ENCODE measurements at places on chromosomes 3 and 15. TPM values are rescaled to one million over a fixed set of nuclear protein-coding genes. Genes with fewer than 3 reads are reported as not detected.

GRCh38 chr3:193021506-193022010 is 103.9 kb upstream of the MB21D2 start:
- no peak for ATAC-seq

GRCh38 chr15:85000937-85001336 is 19.3 kb downstream of the PDE8A start:
- no peak for ATAC-seq

DNA sequence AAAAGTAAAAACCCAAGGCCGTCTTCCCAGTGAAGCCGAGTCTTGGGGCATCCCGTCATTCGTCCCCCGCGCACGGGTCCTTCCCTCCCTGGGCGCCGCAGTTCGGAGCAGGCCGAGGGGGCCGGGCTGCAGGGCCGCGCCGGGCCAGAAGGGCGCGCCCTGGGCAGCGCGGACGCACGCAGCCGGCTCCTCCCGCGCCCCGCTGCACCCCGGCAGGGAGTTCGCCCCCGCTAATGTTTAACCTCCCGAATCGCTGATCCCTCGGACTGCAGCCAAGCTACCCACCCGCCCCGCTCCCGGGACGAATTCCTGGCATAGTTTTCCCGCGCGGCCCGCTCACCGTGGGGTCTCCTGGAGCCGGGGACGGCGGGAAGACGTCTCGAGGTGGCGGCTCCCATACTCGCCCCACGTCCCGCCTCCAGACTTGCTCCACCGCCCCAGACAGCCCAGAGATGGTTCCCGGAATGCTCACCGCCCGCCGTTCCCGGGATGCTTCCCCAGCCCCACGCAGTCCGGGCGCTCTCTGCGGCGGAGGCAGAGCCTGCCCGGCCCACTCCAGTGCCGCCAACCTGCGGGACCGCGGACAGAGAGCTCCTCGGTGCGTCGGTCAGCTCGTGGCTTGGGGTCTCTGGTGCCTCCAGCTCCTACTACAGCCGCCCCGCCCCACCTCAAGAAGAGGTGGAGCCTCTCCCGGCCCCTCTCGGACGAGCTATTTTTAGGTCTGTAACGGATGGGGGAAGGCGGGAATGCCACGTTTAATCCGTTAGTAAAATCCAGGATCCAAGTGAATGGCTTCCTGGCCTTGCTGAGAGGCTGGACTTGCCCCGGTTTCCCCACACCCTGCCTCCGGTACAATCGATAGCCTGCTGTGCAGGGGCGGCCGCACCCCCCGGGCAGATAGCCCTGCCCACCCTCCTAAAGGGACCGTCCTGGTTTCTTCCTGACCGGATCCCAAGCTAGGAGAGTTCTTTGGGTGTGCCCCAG is at the start of gene DZIP1L:
Gene DZIP1L, minus strand, starts transcription at position 621 of the 984 bp plus-strand sequence. CDS start 11,637 bp downstream, outside the sequence.
- ATAC-seq = peak; percentile 79

DNA sequence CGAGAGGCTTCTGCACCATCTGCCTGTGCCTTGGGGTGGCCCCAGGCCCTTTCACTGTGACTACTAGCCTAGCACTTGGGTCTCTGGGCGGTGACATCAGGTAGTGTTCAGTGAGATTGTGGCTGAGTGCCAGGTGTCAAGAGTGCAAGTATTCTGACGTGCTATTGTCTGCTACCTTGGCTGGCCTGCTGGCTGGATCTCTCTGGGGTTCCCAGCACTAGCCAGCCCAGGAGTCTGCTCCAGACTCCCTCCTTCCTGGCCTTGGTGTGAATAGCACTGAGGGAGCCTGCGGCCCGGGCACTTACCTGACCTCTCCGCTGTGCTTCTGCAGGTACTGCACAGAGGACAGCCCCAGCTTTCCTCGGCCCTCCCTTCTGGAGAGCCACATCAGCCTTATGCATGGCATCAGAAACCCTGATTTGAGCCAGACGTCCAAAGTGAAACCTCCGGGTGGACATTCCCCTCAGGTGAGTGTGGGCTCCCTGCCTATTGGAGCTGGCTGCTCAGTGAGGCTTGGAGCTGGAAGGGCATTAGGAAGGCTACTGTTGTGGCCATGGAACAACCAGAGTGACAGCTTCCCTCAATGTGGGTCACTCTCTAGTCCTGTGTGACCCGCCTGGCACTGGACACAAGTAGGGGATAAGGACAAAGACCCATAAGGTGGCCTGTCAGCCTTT is 17.5 kb upstream of the ALPK3 start:
- no peak for ATAC-seq

DNA sequence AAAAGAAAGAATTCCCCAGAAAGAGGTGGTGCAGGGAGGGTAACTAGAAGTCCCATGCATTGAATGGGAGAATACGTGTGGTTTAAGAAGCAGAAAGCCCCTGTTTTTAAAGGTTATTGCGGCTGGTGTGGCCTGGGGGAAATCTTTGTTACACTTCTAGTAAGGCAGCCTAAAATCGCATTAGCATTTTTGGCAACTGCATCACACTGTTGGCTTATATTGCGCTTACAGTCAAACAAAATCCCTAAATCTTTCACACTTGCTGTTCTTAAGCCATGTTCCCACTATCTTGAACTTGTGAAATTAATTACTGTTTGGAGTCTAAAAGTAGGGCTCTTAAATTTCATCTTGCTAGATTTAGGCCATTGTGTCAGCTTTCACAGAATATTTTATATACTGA is 66.0 kb upstream of the GOLIM4 start:
- peak; percentile 19 for ATAC-seq

KCNAB1 gene
- 4.4 TPM for total RNA-seq

DNA sequence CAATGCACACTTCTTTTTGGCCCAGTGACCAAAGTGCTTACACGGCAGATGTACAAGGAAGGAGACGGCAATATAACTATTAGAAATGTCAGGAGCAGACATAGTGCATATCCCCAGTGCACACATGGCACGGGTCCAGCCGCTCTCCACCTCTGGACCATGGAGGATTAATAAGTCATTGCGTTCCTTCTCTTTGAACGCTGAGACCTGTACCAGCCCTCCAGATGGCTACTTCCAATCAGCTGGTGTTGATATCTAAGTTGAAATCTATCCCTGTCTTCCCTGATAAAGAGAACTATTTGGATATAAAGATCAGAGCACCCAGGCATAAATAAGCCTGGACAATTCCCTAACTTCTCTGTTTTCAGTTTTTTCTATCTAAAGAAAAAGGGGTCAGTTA is 212.5 kb downstream of the CADPS start:
- no peak for ATAC-seq

DNA sequence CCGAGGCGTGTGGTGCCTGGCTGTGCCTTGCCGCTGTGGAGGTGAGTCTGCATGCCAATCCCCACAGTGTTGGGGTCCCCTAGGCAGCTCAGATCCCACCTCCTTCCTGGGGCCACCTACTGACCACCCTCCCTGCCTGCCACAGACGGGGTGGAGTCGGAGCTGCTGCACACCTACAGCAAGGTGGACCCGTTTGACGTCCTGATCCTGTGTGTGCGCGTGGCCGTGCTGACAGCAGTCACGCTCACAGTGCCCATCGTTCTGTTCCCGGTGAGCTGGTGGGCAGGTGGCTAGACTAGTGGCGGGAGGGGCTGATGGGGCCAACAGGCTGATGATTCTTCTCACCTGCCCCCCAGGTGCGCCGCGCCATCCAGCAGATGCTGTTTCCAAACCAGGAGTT is 13.4 kb downstream of the SLC38A3 start:
- no peak for ATAC-seq

SFMBT1 gene
- total RNA-seq = 7.7 TPM

DNA sequence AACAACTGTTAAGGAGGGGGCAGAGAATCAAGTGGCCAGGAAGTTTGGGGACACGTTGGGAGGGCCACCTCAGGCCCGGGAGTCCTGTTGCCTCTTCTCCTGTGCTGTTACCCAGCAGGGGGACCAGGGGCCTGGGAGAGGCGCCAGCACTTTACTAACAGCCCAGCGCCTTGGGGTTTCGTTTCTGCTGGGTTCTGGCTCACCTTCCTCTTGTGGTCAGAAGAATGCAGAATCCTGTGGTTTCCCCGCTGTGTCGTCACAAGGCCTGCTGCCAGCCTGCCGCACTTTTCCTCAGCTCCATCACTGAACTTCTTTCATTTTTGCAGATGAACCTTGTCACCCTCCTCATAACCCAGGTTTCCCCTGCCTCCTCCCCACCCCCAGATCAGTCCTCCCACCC is 67.7 kb downstream of the SLC30A4 start:
- ATAC-seq = no peak

DUOXA2 gene
- total RNA-seq = 0.05 TPM

DNA sequence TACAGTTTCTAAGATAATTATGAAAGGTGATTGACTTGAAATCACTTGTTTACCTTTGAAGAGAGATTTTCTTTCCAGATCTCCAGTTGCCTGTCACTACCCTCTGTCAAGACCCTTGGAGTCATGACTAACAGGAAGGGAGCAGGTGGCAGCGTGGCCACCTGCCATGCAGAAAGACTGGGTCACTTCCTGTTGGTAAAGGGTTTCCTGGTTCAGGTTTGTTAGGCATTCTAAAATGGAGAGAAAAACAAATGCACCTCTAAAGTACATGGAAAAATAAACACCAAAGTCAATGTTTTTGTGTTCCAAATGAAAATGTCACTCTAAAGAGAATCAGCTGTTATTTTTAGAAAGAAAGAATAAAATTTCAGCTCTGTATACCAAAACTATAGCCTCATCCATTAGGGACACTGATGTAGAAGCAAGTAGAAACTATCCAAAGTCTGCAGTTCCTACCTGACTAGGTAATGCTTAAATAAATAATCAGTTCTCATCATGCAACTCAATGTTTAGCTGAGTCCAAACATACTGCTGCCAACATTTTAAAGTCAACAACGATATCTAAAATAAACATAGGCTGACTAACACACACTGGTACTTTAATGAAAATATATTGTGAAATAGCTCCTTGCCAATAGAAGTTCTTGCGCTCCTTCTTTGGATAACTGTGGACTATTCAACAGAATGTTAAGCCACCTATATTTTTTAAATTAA is 23.9 kb upstream of the TM4SF1 start:
- no peak for ATAC-seq

DNA sequence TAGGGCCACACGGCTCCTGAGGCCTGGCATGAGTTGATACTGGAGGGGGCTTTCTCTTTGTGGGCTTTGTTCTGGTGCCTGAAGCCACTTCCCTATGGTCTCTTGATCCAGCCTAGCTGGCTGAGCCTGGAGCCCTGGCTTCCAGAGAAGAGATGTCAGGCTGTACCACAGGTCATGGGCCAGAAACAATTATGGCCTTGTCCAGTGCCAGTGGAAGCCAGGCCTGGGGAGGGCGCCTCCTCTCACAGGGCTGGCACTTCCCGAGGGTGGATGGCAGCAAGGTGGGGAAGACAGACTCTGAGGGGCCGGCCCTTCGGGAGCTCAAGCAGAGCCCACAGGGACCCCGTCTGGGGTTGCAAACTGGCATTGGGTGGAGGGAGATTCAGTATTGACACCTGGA is 34.9 kb upstream of the ACAD9 start:
- no peak for ATAC-seq

- ATAC-seq = no peak
Measured at GRCh38 chr15:94174399-94174802, 57.0 kb upstream of the MCTP2 start.

SLC9C1 gene
- not detected for total RNA-seq

DNA sequence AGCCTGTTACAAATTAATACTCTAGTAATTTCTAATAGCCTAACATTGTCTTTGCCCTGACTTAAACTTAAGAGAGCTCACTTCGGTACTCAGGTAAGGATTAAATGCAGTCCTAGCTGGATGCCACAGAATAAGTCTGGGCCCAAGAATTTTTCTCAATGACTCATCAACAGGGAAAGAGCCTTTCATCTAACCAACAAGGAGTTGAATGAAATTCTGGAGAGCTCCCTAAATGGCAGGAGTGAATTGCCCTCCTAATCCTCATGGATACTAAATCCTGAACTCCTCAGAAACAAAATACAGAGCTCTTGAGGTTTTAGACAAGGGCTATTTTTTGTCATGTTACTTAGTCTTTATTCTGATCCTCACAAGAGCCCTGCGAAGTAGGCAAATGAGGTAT is 159.5 kb downstream of the PLCH1 start:
- no peak for ATAC-seq

SLC12A6 gene
- 20.1 TPM for total RNA-seq

DNA sequence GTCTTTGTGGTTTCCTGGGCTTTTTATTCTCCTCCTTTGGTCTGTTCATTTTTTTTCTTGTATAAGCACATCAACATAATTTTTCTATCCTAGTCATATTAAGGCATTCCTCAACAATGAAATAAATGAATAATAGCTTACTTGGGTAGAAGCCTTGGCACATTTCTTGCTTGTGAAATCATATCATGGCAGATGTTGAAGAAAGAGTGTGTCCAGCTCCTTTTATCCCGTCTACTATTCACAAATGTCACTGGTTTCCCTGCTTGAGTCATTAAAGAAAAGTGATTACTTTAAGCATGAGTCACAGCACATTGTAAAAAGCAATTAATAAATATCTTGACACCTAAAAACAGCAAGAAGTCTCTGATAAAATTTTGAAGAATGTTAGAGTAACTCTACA is 42.1 kb downstream of the MINAR1 start:
- no peak for ATAC-seq

DNA sequence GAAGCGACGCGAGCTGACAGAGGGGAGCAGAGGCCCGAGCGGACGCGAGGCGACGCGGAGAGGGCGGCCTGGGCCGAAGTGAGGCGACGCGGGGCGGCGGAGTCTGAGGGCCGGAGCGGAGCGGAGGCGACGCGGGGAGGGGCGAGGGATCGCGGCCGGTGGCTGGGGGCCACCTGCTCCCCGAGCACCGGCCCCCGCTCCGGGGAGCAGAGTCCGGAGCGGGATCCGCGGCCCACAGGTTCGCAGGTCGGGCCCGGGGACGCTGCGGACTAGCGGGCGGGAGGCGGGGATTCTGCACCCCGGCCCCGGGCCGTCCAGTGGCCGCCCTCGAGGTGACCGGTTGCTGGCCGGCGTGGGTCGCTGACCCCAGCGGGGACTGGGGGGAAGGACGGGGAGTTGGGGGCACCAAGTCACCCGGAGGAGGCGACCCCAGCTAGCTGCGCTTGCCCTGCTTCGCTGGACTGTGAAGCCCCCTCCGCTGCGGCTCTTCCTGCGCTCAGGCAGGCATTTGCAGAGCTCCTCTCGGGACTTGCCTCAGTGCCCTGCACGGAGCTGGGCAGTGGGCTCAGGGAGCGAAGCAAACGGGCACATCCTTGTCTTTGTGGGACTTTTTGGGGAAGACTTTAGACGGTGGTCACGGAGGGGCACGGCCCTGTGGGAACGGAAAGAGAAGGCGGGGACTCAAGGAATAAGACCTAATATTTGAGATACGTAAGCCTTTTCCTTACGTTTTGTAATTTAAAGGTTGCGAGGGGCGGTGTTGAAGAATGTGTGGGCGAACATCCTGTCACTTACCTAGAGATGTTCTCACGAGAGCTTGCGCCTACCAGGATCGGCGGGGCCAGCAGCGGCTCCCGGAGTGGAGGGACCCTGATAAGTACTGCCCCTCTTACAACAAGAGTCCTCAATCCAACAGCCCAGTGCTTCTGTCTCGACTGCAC is 566 bp downstream of the HMCES start:
- peak; percentile 53 for ATAC-seq

CCR4 gene
- not detected for total RNA-seq

HRH1 gene
- 0.26 TPM for total RNA-seq

GRCh38 chr3:62749657-62750056 is 125.6 kb downstream of the CADPS start:
- ATAC-seq = no peak

DNA sequence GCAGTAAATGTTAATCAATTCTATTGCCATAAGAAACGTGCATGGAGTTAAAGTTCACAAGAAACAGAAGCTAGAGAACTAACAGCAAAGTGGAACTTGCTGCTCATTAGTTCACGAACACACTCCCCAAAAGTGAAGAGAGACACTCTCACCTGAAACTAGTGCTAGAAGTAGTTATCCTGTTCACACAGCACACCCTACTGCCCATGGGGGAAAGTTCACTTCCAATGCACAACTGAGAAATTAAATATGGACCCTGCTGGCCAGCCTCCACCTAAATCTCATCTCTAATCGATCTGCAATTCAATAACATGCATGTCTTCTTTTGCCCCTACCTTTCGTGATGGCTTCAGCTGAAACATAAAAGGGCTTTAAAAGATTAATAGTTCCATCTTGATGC is 39.4 kb upstream of the FRMD4B start:
- no peak for ATAC-seq
